ENCODE measurements at places on chromosomes 4 and X.

DNA sequence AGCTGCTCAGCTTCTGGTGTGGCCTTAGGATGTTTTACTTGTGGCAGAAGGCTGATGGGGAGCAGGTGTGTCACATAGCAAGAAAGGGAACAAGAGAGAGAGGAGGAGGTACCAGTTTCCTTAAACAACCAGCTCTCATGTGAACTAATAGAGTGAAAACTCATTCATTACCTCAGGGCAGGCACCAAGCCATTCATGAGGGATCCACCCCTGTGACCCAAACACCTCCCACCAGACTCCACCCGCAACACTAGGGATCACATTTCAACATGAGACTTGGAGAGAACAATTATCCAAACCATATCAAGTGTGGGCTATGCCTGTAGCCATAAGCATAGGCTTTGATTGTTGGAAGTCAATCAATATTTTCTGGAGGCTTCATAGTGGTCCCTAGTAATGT is 56.0 kb downstream of the GSX2 start:
- DNase-seq, result no peak

- no peak for DNase-seq
Measured at GRCh38 chrX:153608806-153609205, 9.9 kb upstream of the CCNQ start.

- DNase-seq, result no peak
Measured at GRCh38 chr4:110134269-110134869, 64.0 kb downstream of the ELOVL6 start.

GRCh38 chrX:52983321-52984000 is 25.1 kb upstream of the FAM156A start:
- DNase-seq, result no peak

DNA sequence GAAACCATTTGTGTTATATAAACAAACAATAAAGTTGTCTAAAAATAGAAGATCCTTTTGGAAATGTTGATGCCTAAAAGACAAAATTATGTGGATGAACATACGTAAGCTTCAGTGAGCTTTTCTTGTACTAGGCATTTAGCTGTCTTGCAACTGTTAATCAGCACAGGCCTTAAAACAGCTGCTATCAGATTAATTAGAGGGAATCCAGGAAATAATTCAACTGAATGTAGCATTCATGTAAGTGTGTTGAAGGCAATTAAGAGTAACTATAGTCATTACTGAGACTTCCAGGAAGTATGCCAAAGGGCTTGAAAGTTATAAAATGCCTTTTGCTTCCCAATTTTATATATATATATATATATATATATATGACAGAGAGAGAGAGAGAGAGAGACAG is 248.7 kb downstream of the IL1RAPL1 start:
- DNase-seq, result no peak

DNA sequence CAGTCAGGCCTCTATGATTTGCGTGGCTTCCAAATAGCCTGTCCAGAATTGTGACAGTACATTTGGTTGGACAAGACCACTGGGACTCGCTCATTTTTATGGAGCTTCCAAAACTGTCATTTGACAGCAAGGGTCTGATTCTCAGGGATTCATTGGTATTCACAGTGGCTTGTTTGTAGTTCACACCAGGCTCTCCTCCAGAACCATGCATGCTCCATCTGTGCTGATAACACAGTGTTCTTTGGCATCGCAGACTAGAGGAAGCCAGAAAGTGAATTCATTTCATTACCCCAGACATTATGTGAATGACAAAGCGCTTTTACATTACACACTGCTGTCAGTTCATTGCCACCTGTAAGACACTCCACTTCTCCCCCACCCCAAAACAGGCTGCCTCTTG is 208.3 kb downstream of the ARHGAP10 start:
- DNase-seq, result no peak

DNA sequence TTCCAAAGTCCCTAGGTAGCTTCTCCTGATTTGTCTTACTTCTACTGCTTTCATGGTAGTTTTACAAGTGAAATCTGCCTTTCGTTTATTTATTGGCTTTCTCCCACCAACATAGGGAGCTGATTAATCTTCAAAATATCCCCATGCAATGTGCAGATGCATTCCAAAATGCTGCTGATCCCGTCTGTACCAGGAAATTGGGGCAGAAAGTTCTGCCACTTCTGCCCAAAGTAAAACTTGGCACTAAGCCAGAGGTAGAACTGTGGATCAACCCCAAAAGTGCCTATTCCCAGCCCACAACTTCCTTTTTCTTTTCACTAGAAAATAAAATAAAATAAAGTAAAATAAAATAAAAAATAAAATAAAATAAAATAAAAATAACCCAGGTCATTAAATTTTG is 47.3 kb upstream of the PPARGC1A start:
- DNase-seq, result no peak

GRCh38 chrX:9581771-9582385 is 117.0 kb downstream of the TBL1X start:
- DNase-seq, result no peak

DNA sequence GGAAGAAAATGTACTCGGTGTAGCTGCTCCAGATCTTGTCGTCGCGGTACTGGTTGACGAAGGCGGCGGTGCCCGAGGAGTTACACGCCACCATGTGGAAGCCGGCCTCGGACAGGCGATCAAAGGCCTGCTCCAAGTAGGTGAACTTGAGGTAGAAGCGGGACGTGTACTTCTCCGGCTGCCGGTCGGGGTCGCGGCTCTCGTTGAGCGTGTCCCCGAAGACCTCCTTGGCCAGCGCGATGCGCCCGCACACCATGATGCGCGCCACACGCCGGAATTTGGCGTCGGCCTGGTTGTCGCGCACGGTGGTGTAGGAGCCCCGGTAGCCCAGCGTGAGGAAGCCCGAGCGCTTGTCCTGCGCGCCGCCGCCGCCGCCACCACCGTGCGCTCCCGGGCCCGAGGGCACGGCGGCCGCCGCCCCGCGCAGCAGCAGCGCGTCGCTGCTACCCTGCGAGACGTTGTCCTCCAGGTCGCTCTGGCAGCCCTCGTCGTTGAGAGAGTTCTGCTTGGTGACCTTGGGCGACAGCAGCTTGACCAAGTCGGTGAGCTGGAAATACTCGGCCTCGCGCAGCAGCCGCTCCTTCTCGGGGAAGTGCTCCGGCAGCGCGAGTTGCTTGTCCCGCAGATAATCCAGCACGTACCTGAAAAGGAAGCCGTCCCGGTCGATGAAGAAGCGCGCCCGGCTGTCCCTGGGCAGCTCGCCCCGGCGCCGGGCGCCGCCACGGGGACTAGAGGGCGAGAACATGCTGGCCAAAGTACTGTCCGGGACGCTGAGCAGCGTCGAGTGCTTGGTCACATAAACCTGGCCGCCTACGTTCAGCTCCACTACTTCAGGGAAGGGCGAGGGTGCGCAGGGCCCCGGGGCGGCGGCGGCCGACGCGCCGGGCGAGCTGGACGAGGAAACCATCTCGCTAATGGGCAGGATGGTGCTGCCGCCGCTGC is 775 bp downstream of the KCTD8 start:
- peak; percentile 42 for DNase-seq

- no peak for DNase-seq
Measured at GRCh38 chr4:119735165-119735651, 106.6 kb upstream of the PDE5A start.

DNA sequence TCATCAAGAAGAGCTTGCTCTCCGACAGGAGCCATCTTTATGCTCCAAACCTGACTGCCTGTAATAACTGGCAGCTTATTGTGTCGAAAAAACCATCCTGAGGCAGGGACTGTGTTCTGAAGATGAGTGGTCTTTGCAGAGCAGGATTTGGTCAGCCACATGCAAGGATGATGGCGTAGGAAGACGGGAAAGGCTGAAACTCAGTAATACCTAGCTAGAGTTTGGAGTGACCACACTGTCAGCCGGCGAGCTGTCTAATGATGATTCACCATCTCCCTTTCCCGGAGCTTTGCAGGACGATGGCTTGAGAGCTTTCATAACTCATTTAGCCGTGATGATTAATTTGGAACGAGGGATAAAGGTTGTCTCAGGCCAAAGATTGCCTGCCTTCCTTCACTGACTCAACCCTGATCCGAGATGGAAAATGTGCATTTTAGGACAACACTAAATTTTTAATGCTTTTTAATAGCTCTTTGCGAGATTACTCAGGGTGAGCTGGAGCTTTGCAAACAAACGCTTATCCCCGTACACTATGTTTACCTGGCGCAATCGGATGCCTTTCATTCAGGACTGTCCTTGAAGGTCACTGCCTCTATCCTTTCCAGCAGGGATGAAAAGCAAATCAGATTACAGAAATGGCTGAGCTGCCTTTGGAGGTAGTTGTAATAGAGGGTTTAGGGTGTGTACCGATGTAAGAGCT is 288.5 kb downstream of the ASMT start:
- DNase-seq, result no peak

DNA sequence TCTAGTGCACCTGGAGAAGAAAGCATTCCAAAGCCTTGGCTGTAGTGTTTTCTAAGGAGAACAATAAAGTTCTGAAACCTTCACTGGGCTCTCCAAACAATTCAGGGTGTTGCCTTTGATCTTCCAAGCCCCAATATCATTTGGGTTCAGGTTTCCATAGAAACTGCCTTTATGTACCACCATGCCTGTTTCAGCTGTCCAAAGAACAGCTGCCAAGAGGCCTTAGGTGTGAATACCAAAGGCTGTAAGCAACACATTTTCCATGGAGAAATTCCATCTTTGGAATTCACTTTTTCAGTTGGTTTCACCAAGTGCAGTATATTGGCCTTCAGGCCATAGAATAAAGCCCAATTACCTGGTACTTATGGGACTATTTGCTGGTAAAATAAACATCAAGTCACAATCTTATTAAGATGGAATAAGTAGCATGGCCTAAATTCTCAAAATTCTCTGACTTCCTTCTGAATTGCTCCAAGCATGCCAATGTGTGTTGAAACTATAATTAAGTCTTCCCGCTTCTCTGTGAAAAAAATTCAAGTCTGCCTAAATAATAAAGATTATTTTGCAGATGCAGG is 61.9 kb downstream of the COX18 start:
- DNase-seq, result no peak

- no peak for DNase-seq
Measured at GRCh38 chr4:126871810-126872209, 760.9 kb upstream of the INTU start.

DNA sequence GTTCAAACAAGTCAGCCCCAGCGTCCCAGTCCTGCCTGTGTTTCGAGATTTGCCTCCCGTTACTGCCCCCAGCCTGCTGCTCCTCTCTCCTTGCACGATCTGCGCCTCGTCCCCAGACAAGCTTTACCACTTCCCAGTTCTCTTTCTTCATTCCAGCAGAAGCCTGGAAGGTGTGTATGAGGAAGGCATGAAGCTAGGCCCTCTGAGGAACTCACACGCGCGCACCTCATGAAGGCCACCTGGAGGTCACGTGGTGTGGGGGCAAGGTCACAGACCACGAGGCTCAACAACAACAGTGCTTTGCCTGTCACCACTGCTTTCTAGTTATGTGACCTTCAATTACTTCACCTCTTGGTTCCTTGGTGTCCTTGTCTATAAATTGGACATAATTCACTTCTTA is 181.0 kb downstream of the PALLD start:
- DNase-seq, result no peak

DNA sequence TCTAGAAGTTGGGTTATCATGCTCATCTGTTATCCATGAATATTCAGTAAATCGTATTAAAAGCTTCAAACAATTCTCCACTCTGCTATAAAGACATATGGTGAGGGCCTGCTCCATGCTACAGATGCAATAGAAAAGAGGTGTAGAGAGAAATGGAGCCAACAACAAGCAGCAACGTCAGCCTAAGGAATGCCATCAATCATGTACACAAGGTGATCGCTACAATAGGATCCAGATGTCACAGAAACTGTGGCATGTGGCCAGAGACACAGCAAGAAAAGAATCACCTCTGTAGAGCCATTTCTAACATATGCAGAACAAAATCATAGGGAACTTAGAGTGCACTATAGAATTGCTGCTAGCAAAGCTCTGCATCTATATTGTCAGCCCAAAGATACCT is 1188.1 kb downstream of the PCDH7 start:
- DNase-seq, result no peak

DNA sequence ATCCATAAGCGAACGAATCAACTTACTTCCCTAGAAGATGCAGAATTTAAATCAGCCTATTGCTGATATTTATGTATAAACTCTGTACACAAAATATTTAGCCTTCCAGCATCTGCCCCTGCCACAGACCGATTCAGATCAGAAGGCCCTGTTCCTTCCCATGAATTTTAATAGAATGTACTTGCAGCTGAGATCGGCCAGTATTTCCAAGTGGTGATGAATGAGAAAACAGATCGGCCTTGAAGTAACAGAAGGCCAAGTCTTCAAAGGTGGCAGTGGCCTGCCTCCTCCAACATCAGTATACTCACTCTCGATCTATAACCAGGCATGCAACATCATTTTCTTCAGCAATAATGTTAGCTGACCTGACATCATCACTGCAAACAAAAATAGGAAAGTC is 66.4 kb downstream of the PRKG2 start:
- no peak for DNase-seq

DNA sequence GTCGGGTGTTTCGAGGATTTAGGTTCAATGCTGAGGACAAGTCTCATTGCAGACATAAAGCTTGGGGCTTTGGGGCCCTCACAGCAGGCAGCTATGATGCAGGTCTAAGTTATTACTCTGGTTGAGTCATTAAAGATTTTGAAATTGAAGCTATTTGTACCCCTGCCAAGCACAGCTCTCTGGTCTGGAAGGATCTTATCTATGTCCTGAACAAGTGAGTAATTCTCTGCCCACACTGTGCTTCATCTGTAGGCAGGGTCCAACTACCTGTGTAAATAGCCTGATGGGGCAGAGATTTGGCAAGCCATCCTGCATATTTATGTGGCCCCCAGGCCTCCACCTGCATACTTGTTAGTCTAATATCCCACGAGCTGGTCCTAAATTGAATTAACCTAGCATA is 41.4 kb upstream of the MAGEA4 start:
- DNase-seq, result no peak

- DNase-seq, result no peak
Measured at GRCh38 chrX:16664074-16664473, 14.1 kb downstream of the S100G start.

GRCh38 chr4:6785572-6785925 is 3.0 kb downstream of the KIAA0232 start:
- no peak for DNase-seq

Data from C1 segment of cervical spinal cord (tissue), 14 donors.